ENCODE measurements at places on chromosomes 16 and 17.

DNA sequence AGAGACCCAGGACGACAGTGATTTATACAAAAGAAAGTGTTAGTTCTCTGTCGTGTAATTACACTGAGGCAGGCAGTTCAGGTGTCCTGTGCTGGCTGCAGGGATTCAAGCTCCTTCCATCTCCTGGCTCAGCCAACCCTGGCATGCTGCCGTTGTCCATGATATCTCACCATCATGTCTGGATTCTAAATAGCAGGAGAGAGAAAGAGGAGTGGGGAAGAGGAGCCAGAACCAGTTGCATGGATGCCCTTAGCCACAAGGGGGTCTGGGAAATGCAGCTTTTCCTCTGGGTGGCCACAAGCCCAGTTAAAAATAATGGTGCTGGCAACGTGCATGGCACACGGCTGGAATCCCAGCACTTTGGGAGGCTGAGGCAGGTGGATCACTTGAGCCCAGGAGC is 9.7 kb downstream of the C16orf54 start:
- H3K36me3 ChIP-seq: peaks cover 4% of the 10 kb centered on the region
- H3K27me3 ChIP-seq: no peaks in the 10 kb centered on the region
- no peak overlapping the region for H3K27ac ChIP-seq
- DNase-seq: no peak

GRCh38 chr17:4345581-4346252 is 20.8 kb downstream of the UBE2G1 start:
- no peak overlapping the region for H3K27ac ChIP-seq
- peaks cover 5% of the 10 kb centered on the region for H3K36me3 ChIP-seq
- H3K4me1 ChIP-seq: peaks cover 24% of the 10 kb centered on the region
- no peak for DNase-seq
- no peaks in the 10 kb centered on the region for H3K27me3 ChIP-seq

DNA sequence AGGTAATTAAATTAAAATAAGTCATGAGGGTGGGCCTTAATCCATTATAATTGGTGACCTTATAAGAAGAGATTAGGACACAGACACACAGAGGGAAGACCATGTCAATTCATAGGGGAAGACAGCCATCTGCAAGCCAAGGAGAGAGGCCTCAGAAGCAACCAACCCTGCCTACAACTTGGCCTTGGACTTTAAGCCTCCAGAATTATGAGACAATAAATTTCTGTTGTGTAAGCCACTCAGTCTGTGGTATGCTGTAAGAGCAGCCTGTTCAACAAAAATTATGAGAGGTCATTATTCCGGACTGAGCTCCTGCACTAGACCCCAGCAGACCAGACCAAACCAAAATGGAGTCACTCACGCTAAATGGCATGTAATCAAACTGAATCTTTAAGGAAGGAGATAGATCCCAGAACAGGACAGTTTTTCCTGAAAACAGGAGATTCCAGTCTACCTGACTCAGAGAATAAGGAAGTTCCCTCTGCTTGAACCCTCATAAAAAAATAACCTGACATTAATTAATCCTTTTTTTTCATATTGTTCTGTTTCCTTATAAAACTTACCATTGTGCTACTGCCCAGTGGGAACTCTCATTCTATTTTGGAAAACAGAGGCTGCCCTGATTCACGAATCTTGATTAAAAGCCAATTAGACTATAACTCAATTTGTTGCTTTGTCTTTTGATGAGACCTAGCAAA is 74.3 kb downstream of the DNAH3 start:
- H3K4me3 ChIP-seq: no peak overlapping the region
- H3K27me3 ChIP-seq: no peaks in the 10 kb centered on the region
- H3K27ac ChIP-seq: no peak overlapping the region

GRCh38 chr17:70582777-70583176 is 413.4 kb downstream of the KCNJ2 start:
- no peak overlapping the region for H3K27ac ChIP-seq
- peaks cover 4% of the 10 kb centered on the region for H3K27me3 ChIP-seq
- no peaks in the 10 kb centered on the region for H3K4me1 ChIP-seq

GRCh38 chr17:37339321-37339720 is 36.5 kb upstream of the C17orf78 start:
- peaks cover 17% of the 10 kb centered on the region for H3K36me3 ChIP-seq
- no peak for DNase-seq
- H3K27me3 ChIP-seq: no peaks in the 10 kb centered on the region
- no peak overlapping the region for H3K4me3 ChIP-seq
- no peaks in the 10 kb centered on the region for H3K4me1 ChIP-seq

DNA sequence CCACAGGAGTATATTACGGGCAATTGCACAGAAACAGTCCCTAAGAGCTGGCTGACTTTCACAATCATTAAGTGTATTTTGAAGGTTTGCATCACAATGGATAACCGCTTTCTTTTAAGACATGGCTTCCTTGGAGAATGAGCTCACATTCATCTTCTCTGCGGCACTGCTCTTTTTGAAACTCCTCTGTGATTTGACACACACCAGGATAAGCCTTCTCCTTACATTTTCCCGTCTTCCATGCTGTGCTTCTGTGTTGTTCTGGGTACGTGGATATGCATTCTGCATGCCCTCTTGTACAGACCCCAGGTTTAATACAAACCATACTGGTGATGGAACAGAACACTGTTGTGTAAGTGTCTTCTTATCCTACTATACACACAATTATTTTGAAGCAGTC is 89.5 kb upstream of the METRNL start:
- no peak for DNase-seq
- H3K27me3 ChIP-seq: no peaks in the 10 kb centered on the region
- peaks cover 30% of the 10 kb centered on the region for H3K4me1 ChIP-seq
- H3K4me3 ChIP-seq: no peak overlapping the region
- H3K36me3 ChIP-seq: peaks cover 44% of the 10 kb centered on the region

DNA sequence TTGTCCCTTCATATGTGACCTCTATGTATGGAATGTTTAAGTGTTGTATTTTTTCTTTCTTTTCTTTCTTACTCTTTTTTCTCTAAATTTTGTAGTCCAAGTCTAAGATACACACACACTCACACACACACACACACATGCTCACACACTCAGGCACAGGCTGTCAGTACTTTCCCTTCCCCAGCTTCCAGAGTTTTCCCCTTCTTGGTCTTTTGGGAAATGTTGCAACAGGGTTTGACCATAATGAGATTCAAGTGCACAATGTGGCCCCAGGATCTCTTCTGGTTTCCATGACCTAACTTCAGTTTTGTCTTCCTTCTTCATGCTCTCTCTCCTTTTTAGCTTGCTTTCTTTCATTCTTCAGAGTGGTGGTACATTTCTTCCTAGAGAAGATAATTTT is 289.8 kb upstream of the FOXF1 start:
- no peaks in the 10 kb centered on the region for H3K4me1 ChIP-seq
- DNase-seq: no peak
- H3K27me3 ChIP-seq: peaks cover 19% of the 10 kb centered on the region
- no peak overlapping the region for H3K27ac ChIP-seq
- H3K36me3 ChIP-seq: no peaks in the 10 kb centered on the region

- peaks cover 12% of the 10 kb centered on the region for H3K27me3 ChIP-seq
- DNase-seq: no peak
- H3K4me1 ChIP-seq: no peaks in the 10 kb centered on the region
- no peak overlapping the region for H3K27ac ChIP-seq
- no peak overlapping the region for H3K4me3 ChIP-seq
Observed at GRCh38 chr17:57226793-57227192, 29.5 kb upstream of the MSI2 start.

- DNase-seq: no peak
- H3K27ac ChIP-seq: peak overlapping the region; percentile 100
- peaks cover 37% of the 10 kb centered on the region for H3K4me1 ChIP-seq
- H3K27me3 ChIP-seq: peaks cover 1% of the 10 kb centered on the region
- peak overlapping the region; percentile 95 for H3K4me3 ChIP-seq
Observed at GRCh38 chr17:75288359-75288758, 874 bp downstream of the SLC25A19 start.

- no peaks in the 10 kb centered on the region for H3K36me3 ChIP-seq
- no peak for DNase-seq
- no peak overlapping the region for H3K4me3 ChIP-seq
- H3K4me1 ChIP-seq: peaks cover 17% of the 10 kb centered on the region
- no peak overlapping the region for H3K27ac ChIP-seq
Observed at GRCh38 chr17:21508211-21508610, 132.1 kb downstream of the KCNJ12 start.

GRCh38 chr16:56848029-56848936 is 16.7 kb upstream of the SLC12A3 start:
- no peaks in the 10 kb centered on the region for H3K27me3 ChIP-seq
- peak overlapping the region; percentile 48 for H3K4me3 ChIP-seq
- peak overlapping the region; percentile 78 for H3K27ac ChIP-seq
- H3K36me3 ChIP-seq: peaks cover 22% of the 10 kb centered on the region

GRCh38 chr16:24013864-24014645 is 178.3 kb downstream of the PRKCB start:
- H3K36me3 ChIP-seq: no peaks in the 10 kb centered on the region
- H3K27me3 ChIP-seq: no peaks in the 10 kb centered on the region
- H3K27ac ChIP-seq: peak overlapping the region; percentile 65

- H3K4me1 ChIP-seq: no peaks in the 10 kb centered on the region
- H3K36me3 ChIP-seq: no peaks in the 10 kb centered on the region
- H3K27ac ChIP-seq: no peak overlapping the region
- peaks cover 11% of the 10 kb centered on the region for H3K27me3 ChIP-seq
- H3K4me3 ChIP-seq: no peak overlapping the region
- no peak for DNase-seq
Observed at GRCh38 chr17:36863131-36863530, 74.1 kb upstream of the LHX1 start.

DNA sequence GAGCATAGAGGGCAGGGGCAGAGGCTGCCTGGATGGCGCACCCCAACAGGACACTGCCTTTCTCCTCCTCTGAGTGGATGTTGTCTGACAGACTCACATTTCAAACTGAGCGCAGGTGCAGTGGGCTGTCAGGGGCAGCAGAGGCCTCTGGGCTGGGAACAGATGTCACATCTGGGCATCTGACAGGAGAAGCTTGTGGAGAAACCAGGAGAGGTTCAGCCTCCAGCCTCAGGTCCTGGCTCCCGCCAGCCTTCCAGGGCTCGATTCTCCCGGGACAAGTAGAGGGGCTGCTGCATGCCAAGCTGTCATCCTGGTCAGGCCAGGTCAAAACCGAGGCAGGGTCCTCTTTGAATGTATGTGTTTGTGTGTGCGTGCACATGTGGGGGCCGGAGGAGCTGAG is 67.7 kb upstream of the SDK2 start:
- no peak for DNase-seq
- H3K36me3 ChIP-seq: no peaks in the 10 kb centered on the region
- H3K27ac ChIP-seq: no peak overlapping the region
- H3K4me3 ChIP-seq: no peak overlapping the region
- H3K27me3 ChIP-seq: peaks cover 10% of the 10 kb centered on the region

All from activated naive CD8-positive, alpha-beta T cell treated with anti-CD3 and anti-CD28 coated beads, Interleukin-2, amount 50 U/mL, for 24 hours (primary cell).